Caudate nucleus (tissue), 63 donors: ENCODE measurements at places on chromosomes 1 and 21.

- no peak for DNase-seq
Measured at GRCh38 chr21:45250914-45251634, 36.6 kb downstream of the POFUT2 start.

- DNase-seq: no peak
Measured at GRCh38 chr1:176575991-176576390, 113.0 kb downstream of the PAPPA2 start.

GRCh38 chr1:63836830-63837229 is 63.0 kb downstream of the ROR1 start:
- no peak for DNase-seq

DNA sequence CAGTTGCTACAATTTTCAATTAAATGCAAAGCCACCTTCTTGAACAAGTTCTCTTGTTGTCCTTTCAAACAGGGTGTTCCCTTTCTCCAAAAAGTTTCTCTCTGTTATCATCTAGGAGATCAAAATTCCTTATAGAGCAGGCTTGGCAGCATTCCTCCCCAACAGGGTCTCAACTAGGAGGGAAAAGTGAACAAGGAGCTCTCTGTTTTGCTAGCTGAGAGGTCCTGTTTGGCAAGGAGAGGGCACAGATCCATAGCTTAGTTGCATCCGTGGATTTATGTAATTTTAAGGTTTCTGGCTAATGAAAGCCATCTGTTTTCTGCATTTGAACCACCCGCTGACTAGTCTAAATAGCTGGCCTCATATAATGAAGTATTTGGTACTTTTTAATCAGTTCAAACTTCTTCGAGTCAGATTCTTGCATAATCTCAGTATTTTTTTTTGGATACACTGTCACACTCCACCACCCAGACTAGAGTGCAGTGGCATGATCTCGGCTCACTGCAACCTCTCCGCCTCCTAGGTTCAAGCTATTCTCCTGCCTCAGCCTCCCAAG is 54.0 kb downstream of the APP start:
- DNase-seq: no peak

DNA sequence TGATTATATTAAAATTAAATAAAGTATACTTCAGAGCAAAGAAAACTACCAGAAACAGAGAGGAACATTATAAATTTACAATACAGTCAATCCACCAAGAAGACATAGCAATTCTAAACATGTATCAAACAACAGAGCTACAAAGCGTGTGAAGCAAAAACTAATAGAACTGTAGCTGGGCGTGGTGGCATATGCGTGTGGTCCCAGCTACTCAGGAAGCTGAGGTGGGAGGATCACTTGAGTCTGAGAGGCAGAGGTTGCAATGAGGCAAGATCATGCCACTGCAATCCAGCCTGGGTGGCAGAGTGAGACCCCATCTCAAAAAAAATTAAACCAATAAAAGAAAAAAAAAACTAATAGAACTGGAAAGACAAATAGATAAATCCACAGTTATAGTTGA is 12.3 kb downstream of the CCDC185 start:
- no peak for DNase-seq

GRCh38 chr1:42979036-42979430 is 20.4 kb upstream of the SLC2A1 start:
- DNase-seq: no peak
